ENCODE measurements at places on chromosomes 3 and 15. TPM values are rescaled to one million over a fixed set of nuclear protein-coding genes. Genes with fewer than 3 reads are reported as not detected.
A peak's percentile ranks its signal among the peaks of the same experiment; 100 is the strongest.

DNA sequence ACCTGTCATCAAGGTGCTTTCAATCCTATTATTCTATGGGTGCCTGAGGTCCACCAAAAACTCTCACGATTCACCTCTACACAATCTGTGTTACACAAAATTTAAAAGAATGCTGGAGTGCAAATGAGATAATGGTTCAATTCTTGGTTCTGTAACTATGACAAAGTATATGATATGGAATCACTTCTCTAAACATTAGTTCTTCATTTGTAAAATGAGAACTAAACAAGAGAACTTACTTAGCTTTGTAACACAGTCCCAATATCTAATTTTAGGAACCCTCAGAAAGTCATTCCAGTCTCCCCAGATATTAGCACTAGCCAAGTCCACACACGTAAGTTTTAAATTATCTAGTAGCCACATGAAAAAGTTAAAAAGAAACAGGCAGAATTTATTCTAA, 111.5 kb downstream of the TBL1XR1 start:
- no peaks in the 10 kb centered on the region for H3K27me3 ChIP-seq
- no peak overlapping the region for H3K4me3 ChIP-seq
- H3K4me1 ChIP-seq = peaks cover 23% of the 10 kb centered on the region
- H3K36me3 ChIP-seq = peaks cover 3% of the 10 kb centered on the region
- no peak overlapping the region for H3K27ac ChIP-seq
- DNase-seq = no peak

DNA sequence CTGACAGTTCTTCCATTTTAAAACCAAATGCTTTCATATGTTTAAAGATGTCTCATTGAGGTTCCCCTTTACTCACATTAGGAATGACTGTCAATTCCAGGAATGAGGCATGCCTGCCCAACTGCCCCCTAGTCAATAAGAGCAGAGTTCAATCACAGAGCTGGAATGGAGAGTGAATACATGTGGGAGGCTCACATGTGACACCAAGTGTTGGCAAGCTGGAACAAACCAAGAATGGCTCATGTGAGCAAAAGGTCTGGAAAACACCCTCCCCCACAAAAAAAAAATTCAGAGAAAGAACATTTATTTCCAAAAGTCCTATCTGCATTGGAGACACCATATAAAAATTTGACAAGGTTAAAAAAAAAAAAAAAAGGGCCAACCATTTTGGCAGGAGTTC, 3.7 kb downstream of the PBRM1 start:
- H3K36me3 ChIP-seq = peaks cover 2% of the 10 kb centered on the region
- H3K27ac ChIP-seq = peak overlapping the region; percentile 68
- H3K4me1 ChIP-seq = peaks cover 20% of the 10 kb centered on the region
- H3K4me3 ChIP-seq = no peak overlapping the region
- DNase-seq = no peak

DNA sequence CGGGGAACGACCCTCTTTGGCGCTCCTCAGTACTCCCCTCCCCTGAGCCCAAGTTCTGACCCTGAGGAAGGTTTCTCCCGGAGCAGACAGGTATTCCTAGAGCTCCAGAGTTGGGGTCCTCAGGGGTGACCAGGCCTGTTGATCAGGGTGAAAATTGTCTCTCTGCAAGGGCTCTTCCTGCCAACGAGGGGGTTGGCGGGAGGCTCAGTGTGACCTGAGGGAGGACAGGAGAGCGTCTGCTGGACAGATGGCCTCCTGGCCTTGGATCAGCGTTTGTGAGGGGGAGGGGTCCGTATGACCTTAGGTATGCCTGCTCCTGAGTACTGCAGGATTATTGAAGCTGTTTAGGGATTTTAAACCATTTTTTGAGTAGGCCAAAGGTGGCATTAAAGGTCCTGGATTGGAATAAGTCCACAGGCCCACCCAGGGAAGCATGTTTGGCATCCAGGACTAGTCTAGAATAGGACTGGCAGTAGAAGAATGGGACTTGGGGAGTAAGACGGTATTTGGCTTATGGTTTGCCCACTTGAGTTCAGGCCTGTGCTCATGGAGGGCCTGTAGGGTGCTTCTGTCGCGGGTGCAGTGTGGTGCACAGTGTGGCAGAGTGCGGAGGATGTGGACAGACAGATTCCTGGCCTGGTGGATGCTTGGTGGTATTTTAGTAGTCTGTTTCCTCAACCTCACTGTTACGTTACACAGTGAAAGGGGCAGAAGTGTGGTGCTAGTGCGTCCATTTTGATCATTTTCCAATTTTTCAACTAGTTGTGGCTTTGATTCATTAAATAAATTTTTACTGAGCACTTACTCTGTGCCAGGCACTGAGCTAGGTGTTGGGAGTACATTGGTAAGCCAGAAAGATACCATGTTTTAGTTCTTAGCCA, 959 bp downstream of the ZNF592 start:
- peak overlapping the region; percentile 49 for H3K27ac ChIP-seq
- no peaks in the 10 kb centered on the region for H3K27me3 ChIP-seq
- H3K4me1 ChIP-seq = peaks cover 59% of the 10 kb centered on the region
- DNase-seq = peak; percentile 48

DNA sequence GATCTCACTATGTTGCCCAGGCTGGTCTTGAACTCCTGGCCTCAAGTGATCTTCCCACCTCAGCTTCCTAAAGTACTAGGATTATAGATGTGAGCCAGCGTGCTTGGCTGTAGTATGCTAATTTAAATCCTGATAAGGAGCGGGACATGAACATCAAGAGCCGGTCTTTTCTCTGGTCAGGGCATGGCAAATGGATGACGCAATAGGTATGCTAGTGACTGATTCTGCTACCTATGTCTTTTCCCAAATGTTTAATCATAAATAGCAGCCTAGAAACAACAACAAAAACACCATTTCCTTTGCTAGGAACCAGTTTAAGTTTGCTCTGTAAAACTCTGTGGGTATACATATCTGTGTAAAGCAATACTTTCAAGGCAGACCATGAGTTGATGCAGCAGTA, 64.7 kb downstream of the STARD9 start:
- no peak overlapping the region for H3K27ac ChIP-seq
- no peaks in the 10 kb centered on the region for H3K4me1 ChIP-seq
- H3K4me3 ChIP-seq = no peak overlapping the region
- no peaks in the 10 kb centered on the region for H3K27me3 ChIP-seq
- DNase-seq = no peak

GRCh38 chr3:123256256-123256655, 54.5 kb downstream of the SEC22A start:
- H3K36me3 ChIP-seq = peaks cover 5% of the 10 kb centered on the region
- no peaks in the 10 kb centered on the region for H3K4me1 ChIP-seq
- no peak for DNase-seq
- no peaks in the 10 kb centered on the region for H3K27me3 ChIP-seq
- no peak overlapping the region for H3K27ac ChIP-seq

DNA sequence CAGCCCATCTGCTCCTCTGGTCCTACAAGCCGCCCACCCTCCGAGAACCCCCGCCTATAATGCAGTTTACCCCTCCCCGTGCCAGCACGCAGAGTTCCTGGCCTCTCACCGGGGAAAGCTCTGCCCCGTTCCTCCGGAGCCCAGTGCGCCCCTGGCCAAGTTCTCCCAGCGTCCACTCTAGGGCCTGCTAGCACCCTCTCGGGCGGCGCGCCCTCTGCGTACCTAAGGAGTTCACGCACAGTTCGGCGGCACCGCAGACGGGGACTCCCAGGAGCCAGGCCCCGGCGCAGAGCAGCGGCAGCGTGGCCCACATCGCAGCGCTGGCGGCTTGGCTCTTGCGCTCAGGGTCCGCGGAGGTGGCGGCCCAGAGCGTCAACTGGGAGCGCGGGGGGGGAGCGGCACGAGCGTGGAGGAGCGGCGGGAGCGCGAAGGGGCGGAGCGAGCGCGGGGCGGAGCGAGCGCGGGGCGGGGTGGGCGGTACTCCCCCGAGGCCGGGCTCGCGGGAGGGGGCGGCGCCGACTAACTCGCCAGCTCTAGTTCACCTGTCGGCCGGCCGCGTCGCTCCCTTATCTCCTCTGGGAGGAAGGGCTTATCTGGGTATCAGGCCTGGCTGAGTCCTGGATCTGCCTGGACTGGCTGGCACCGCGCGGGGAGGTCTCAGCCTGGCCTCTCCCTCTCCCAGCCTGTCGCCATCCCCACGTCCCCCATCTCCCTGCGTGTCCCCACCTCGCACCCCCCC, at the start of gene CTSH:
Gene CTSH (minus strand): TSS at position 378 of the 739 bp plus-strand sequence. CDS start 65 bp downstream, at position 313.
- H3K27ac ChIP-seq = peak within 1 kb of the TSS; percentile 77
- H3K36me3 ChIP-seq = no peaks in the 10 kb centered on the region
- DNase-seq = peak; percentile 91
- peak within 1 kb of the TSS; percentile 97 for H3K4me3 ChIP-seq
- H3K27me3 ChIP-seq = no peaks in the 10 kb centered on the region

GRCh38 chr15:98395974-98396610, 252.2 kb upstream of the IGF1R start:
- H3K4me1 ChIP-seq = no peaks in the 10 kb centered on the region
- H3K4me3 ChIP-seq = no peak overlapping the region
- DNase-seq = no peak
- H3K27me3 ChIP-seq = no peaks in the 10 kb centered on the region
- H3K36me3 ChIP-seq = no peaks in the 10 kb centered on the region

DNA sequence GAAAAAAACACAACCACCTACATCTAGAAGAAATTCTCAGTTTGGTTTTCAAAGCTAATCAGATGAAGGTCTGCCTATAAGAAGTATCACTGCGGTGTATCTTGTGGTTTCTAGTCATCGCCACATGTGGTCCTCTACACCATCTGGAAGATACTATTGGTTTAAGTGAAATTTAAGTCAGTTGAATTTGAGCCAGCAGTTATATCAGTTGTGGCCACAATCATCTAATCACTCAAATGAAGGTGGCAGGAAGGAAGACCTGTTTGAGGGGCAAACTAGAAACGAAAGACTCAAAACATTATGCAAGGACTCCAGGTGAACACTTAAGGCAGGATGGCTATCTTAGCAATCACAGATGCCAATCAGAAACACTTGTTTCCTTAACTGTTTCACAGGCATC, 48.7 kb downstream of the ETV5 start:
- no peaks in the 10 kb centered on the region for H3K27me3 ChIP-seq
- no peak overlapping the region for H3K27ac ChIP-seq
- no peak overlapping the region for H3K4me3 ChIP-seq
- no peak for DNase-seq
- no peaks in the 10 kb centered on the region for H3K36me3 ChIP-seq

GRCh38 chr3:7423995-7424394, 563.1 kb downstream of the GRM7 start:
- H3K4me1 ChIP-seq = no peaks in the 10 kb centered on the region
- DNase-seq = no peak
- H3K27me3 ChIP-seq = no peaks in the 10 kb centered on the region
- H3K36me3 ChIP-seq = no peaks in the 10 kb centered on the region

DNA sequence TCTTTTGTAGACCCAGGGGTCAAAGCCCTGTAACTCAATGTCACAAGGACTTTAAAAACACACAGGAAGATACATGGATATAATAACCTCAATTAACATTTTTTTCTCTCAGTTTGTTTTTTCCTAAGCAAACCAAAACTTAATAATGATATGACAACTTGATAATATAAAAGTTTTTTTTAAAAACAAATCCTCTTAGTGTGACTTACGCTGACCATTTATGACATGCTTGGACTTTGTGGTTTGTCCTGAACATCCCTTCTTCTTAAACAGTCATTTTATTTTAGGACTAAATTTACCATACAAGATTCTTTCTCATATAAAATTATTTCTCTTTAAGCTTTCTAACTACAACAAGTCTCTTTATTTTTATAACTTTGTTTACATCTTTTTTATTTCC, 25.4 kb upstream of the FAM3D start:
- no peaks in the 10 kb centered on the region for H3K4me1 ChIP-seq
- H3K4me3 ChIP-seq = no peak overlapping the region
- H3K36me3 ChIP-seq = no peaks in the 10 kb centered on the region
- H3K27ac ChIP-seq = no peak overlapping the region
- H3K27me3 ChIP-seq = no peaks in the 10 kb centered on the region

DNA sequence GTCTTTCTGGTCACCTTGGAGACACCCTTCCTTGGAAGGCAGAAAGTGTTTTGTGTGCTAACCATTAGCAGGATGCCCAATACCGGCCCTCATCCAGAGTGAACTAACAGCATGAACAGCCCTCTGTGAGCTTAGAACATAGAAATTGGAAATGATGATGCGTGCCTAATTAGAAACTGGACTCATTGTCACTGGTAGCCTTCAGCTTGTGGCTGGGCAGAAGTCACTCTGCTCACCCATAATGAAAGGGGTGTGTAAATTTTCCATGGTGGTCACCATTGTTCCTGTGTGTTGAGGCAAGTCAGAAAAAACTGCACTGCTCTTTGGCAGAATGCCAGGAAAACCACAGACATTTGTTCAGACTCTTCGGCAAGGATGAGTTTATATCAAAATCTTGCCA, 74.7 kb upstream of the CNTN4 start:
- no peaks in the 10 kb centered on the region for H3K4me1 ChIP-seq
- H3K4me3 ChIP-seq = no peak overlapping the region
- DNase-seq = no peak
- H3K27me3 ChIP-seq = no peaks in the 10 kb centered on the region
- H3K36me3 ChIP-seq = no peaks in the 10 kb centered on the region
- no peak overlapping the region for H3K27ac ChIP-seq

GRCh38 chr3:66485291-66485968, 15.4 kb downstream of the LRIG1 start:
- no peaks in the 10 kb centered on the region for H3K36me3 ChIP-seq
- H3K27ac ChIP-seq = no peak overlapping the region
- H3K4me3 ChIP-seq = no peak overlapping the region
- H3K27me3 ChIP-seq = no peaks in the 10 kb centered on the region

DNA sequence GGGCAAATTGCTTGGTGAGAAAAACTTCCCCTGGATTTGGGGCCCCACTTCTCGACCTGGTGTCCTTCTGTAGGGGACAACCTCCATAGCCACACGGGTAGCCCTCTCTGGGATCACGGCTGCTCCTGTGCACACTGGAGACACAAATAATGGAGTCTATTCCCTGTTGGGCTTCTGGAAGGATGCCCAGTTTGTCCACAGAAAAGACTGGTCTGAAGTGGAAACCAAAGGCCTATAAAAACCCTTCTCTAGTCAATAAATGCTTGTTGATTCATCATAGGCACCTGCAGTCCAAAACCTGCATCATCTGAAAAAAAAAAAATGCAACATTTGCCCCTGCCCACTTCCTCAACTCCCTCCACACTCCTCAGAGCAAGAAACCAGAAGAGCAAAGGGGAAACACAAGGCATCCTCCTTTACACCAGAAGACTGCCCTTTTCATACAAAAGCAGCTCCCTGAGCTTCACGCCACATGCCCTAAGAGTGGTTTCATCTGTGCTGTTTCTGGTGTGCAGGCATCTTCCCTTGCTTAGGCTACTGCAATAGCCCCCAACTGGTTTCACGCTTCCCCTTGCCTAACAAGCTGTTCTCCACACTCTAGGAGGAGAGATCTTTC, 36.3 kb downstream of the SRGAP3 start:
- no peaks in the 10 kb centered on the region for H3K4me1 ChIP-seq
- DNase-seq = no peak
- no peaks in the 10 kb centered on the region for H3K27me3 ChIP-seq
- H3K36me3 ChIP-seq = no peaks in the 10 kb centered on the region
- H3K27ac ChIP-seq = no peak overlapping the region

GRCh38 chr3:129633751-129634481, 27.4 kb upstream of the PLXND1 start:
- DNase-seq = no peak
- no peak overlapping the region for H3K27ac ChIP-seq
- no peaks in the 10 kb centered on the region for H3K4me1 ChIP-seq
- no peaks in the 10 kb centered on the region for H3K27me3 ChIP-seq
- H3K4me3 ChIP-seq = no peak overlapping the region

- no peak overlapping the region for H3K27ac ChIP-seq
- no peaks in the 10 kb centered on the region for H3K36me3 ChIP-seq
- H3K4me1 ChIP-seq = no peaks in the 10 kb centered on the region
- no peak overlapping the region for H3K4me3 ChIP-seq
Measured at GRCh38 chr3:190340071-190340470, 17.8 kb upstream of the CLDN1 start.

The WDR72 gene
- not detected for polyA plus RNA-seq

The SATB1 gene
- 59.4 TPM for polyA plus RNA-seq

The PRTG gene
- polyA plus RNA-seq = not detected

The WNT7A gene
- polyA plus RNA-seq = 0.22 TPM

The TMC3 gene
- not detected for polyA plus RNA-seq

Data from B cell (primary cell).